ENCODE measurements at places on chromosomes 12 and 14.
A peak's percentile ranks its signal among the peaks of the same experiment; 100 is the strongest.

GRCh38 chr14:92967346-92967926 is 44.5 kb downstream of the CHGA start:
- DNase-seq = no peak

GRCh38 chr12:101552277-101552676 is 42.5 kb upstream of the MYBPC1 start:
- no peak for DNase-seq

- DNase-seq = peak; percentile 31
These were observed 1.7 kb downstream of the RASSF8 start for GRCh38 chr12:25960143-25960542.

DNA sequence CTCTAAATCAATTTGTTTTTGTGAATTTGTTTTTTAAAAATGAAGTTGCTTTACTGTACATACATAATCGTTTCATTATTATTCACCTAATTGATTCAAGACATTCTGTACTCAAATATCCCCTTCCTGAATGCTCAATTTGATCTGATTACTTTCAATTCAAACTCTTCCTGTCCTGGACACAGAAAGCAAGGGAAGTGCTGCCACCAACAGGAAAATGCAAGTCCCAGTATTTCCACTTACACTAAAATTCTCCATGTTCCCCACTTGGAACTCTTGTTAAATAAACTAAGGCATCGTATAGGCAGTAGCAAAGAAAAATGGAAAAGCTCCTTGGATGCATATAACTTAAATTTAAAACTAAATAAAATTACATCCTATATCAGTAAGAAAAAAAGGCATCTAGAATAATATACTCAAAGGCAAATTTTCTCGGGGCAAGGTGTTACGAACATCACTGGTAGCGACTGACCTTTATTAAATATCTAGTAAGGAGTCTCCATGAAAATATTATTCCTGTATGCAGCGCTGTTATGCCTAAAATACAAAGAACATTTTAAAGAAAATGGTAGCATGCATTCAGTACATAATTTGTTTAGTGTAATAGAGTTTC is 72.0 kb upstream of the DBX2 start:
- DNase-seq = peak; percentile 62

DNA sequence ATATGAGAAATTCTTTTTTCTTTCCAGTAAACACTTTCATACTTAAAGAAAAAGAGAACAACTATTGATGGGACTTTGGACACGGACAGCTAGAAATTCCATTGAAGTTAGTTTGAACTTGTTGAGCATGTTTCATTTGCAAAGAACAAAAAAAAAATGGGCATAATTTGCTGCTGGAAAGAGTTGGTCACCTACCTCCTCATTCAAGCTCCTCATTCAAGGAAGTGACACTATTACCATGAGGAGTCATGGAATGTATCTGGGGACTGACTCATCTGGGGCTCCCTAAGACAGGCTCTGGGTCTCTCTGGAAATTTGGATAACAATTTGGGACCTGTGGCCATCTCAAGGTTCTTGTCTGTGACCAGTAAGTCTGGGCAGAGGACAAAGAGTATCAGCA is 50.4 kb downstream of the KICS2 start:
- DNase-seq = no peak

GRCh38 chr12:127280393-127281275 is 986.3 kb upstream of the TMEM132C start:
- DNase-seq = no peak

DNA sequence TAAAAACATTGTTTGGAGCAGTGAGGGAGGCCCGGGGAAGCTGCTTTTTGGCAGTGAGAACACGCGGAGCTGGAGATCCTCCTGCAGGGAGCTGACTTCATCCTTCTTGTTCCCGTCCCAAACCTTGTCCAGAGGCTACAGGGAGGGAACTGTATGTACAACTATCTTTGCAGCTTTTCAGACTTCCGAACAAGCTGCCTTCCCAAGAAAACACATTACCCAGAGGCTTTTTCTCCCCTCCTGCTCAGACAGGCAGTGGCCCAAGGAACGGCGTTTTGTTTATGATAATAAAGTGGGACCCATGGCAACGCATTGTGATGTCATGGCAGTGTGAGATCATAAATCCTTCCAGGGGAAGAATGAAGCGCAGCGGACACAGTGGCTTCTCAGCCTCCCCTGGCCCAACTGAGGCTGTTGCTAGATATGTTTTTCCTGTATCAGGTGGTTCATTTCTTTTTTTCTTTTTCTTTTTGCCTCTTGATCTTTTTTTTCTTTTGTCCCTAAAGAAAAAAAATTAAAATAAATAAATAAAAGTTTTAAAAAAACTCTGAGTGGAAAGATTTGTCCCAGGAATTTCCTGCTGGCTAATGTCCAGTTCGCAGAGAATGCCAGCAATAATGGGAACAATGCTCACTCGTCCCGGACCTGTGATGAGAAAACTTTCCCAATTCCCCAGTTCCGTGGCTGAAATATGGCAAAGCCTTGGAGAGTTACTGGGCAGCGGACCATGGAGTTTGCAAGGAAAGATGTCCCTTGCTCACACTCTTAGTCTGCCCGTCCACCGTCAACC is 103.4 kb upstream of the MAP1LC3B2 start:
- peak; percentile 16 for DNase-seq

GRCh38 chr12:112506513-112507166 is 87.9 kb downstream of the PTPN11 start:
- DNase-seq = no peak

GRCh38 chr14:94636744-94637412 is 24.7 kb downstream of the SERPINA3 start:
- DNase-seq = no peak

Measured in SK-N-DZ (cell line).